ENCODE measurements at places on chromosomes 1 and 21.

- DNase-seq = peak; percentile 65
Measured at GRCh38 chr1:232793944-232794343, 11.3 kb upstream of the MAP10 start.

GRCh38 chr1:103056423-103056822 lies 51.9 kb downstream of the COL11A1 start:
- no peak for DNase-seq

DNA sequence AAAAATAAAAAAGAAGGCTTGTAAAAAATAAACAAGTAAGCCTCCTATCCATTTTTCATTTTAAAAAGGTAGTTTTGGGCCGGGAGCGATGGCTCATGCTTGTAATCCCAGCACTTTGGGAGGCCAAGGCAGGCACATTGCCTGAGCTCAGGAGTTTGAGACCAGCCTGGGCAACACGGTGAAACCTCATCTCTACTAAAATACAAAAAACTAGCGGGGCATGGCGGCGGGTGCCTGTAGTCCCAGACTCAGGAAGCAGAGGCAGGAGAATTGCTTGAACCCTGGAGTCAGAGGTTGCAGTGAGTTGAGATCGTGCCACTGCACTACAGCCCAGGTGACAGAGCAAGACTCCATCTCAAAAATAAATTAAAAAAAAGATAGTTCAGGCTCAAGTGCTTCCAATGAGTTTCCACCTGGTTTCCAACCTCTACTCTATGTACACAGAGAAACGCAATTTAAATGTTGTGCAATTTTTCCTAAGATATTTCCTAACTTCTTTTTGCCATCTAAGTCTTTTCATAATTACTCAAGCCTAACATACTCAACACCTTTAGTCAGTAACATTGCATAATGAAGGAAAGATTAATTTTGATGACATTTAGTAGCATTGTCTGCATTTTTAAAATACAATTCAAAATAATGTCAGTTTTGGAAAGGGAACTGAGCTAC lies 106.3 kb downstream of the KCNT2 start:
- no peak for DNase-seq

GRCh38 chr1:115545096-115545720 lies 96.6 kb upstream of the VANGL1 start:
- peak; percentile 32 for DNase-seq

GRCh38 chr1:13523780-13524477 lies 10.1 kb upstream of the LRRC38 start:
- no peak for DNase-seq
